BJ (cell line): ENCODE measurements at places on chromosomes 1 and 21.

- no peak for DNase-seq
Measured at GRCh38 chr1:10888791-10889649, 92.6 kb upstream of the CASZ1 start.

DNA sequence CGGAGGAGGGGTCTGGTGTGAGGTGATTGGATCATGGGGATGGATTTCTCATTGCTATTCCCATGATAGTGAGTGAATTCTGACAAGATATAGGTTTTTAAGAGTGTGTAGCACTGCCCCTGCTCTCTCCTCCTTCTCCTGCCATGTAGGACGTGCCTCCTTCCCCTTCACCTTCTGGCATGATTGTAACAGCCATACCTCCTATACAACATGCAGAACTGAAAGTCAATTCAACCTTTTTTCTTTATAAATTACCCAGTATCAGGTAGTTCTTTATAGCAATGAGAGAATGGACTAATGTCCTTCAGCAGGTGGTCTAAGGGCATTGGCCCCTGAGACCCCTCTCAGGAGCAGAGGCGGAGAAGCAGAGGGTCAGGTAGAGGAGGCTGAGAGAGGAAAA is 168.7 kb upstream of the ETV3 start:
- no peak for DNase-seq

GRCh38 chr1:233496993-233497392 is 116.9 kb upstream of the KCNK1 start:
- DNase-seq: no peak

GRCh38 chr1:41617336-41617735 is 132.9 kb upstream of the EDN2 start:
- no peak for DNase-seq

DNA sequence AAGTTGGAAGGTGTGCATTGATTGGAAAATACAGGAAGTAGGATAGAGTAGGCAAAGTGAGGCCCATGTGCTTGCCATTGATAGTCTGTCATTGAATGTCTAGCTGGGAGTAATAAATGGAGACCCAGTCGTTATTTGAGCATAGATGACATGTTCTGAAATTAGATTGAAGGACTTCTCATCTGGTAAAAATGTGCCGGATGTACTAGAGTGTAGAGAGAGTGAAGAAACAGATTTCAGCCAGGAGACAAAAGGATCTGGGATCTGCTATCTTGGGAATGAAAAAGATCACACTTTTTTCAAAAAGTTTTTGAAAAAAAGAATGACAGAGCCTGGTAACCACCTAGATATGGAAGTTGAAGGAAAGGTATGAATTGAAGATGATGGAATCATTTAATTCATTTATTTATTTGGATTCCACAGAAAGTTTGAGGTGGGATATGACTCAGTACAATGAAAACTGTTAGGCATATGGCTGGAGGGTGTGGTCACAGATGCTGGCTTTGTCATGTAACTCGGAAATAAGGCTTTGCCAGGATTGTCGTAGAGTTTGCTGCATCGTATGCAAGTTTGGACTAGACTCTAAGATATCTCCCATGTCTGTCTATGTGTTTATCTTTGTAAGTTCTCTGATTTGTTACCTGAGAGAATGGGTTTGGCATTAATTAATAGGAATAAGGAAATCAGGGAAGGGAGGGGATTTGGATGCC is 137.1 kb downstream of the PBX1 start:
- DNase-seq: no peak

DNA sequence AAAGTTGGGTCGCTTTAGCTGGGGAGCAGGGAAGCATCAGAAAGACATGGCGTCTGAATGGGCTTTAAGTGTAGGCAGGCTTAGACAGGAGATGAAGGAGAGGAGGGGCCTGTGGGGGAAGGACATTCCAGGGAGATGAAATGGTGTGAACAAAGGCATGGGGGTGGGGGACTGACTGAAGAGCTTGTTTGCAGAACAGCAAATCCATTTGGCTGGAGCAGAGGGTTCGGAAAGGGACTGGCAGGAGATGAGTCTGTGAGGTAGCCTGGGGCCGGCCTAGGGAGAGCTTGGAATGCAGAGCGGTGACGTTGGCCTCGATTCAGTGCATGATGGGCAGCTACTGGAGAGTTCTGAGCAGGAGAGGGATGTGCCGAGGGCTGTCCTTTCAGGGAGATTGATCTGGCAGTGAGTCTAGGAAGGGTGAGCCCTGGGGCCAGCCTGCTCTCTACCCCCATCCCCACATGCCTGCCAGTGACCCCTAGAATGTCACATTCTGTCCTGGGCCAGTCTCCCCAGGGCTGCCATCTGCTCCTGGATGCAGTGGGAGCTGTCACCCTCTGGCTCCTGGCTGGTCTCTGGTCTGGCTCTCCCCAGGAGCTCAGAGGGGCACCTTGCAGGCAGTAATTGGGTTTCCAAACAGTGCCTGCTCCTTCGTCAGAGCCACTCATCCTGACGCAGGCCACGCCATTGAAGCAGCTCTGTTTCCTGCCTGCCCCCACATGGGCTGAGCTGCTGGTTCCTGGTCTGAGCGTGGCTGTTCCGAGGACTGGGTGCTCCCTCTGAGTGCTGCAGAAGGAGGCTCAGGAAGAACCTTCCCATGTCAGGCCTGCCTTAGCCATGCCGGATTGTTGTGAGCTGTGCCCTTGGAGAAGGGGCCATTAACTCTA is 22.3 kb upstream of the TMEM222 start:
- peak; percentile 96 for DNase-seq
